ENCODE measurements at places on chromosomes 12 and 14.

GRCh38 chr12:7716381-7716780 is 5.1 kb downstream of the DPPA3 start:
- peak; percentile 40 for DNase-seq

- no peak for DNase-seq
Observed at GRCh38 chr14:97277711-97278110, 480.5 kb downstream of the VRK1 start.

- DNase-seq, result no peak
Observed at GRCh38 chr12:47973870-47974269, 10.5 kb downstream of the TMEM106C start.

GRCh38 chr12:121798787-121799155 is 5.0 kb upstream of the SETD1B start:
- DNase-seq, result no peak

DNA sequence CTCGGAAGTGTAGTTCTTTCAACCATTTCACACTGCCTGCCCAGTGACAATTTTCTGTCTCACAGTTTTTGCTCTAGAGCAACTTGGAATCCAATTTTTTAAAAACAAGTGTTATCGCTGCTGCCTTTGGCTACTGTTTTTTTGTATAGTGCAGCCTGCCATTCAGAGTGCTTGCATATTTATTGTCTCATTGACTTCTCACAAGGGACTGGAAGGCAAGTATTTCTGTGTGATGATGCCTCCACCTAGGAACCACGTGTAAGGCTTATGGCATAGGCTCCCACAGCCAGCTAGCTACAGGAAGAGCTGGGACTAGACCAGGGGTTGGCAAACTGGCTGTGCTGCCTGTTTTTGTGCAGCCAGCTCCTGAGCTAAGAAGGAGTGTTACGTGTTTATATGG is 903 bp downstream of the PARPBP start:
- DNase-seq, result peak; percentile 59

- DNase-seq, result no peak
Observed at GRCh38 chr14:22185191-22185590, 403.8 kb downstream of the DAD1 start.

GRCh38 chr14:21923820-21924219 is 250.2 kb upstream of the OR4E1 start:
- DNase-seq, result no peak
